ENCODE measurements at places on chromosomes 16 and 17.

DNA sequence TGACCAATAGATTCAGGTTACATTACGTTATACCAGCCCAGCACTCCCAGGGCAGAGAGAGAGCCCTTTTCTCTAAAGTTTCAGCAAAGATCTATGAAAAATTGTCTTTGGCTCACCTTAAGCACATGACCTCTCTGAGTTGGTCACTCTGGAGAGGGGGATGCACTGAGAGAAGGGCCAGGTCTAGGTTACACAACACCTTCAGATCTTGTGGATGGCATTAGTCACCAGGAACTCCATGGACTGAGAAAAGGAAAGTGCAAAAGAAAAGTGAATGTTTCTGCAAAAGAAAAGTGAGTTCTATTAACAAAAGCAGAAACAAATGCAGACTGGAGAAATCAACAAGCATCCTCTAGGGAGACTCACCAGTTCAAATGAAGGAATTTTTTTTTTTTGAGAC is 253.3 kb upstream of the SALL1 start:
- no peak for DNase-seq

DNA sequence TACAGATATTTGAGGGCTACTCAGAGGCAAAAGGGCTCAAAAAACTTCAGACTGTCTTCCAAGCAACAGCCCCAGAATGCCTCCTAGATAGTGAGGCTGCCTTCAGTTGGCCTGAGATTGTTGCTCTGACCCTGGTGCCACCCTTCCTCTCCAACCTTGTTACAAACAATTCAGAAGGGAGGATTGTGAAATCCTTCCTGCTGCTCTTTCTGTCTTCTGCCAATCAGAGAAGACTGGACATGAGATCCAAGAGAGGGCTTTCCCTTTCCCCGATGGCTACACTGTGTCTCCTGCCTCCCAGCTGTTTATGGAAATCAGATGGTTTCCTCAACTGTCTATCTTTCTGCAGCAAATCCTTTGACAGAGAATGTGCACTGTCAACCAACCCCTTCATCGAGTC is 419.9 kb downstream of the CDH13 start:
- no peak for DNase-seq

DNA sequence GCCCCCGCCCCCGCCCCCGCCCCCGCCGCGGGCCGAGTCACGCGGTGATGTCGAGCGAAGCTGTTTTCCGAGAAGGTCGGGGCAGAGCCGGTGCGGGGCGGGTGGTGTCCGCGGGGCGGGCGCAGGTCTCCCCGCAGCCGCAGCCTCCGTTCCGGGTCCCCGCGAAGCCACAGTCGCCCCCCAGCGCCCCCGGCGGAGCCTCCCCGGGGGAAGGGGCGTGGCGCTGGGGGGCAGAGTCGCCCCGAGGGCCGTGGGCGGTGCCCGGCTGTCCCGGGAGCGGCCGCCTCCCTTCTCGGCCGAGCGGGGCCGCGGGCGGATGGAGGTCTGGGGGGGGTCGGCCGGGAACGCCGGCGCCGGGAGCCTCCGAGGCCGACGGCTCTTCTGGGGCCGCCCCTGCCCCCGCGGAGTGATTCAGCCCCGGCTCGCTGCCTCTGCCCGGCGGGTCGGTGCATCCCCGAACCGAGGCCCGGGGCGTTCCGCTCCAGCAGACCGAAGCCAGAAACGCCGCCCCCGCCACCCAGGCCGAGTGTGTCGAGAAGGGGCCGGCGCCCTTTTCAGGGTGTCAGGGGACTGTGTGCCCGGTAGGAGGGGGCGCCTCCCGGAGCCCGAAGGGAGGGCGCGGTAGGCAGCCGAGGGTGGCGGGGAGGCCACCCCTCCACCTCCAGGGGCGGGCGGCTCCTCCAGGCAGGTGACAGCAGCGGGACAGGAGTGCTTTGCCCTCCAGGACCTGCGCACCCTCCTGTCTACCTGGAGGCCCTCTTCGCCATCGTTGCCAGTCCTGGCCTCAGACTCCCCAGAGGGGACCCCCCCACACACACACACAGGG is 1.7 kb downstream of the METRNL start:
- DNase-seq: no peak

GRCh38 chr17:1491443-1492248 is 840 bp downstream of the MYO1C start:
- DNase-seq: peak; percentile 41

DNA sequence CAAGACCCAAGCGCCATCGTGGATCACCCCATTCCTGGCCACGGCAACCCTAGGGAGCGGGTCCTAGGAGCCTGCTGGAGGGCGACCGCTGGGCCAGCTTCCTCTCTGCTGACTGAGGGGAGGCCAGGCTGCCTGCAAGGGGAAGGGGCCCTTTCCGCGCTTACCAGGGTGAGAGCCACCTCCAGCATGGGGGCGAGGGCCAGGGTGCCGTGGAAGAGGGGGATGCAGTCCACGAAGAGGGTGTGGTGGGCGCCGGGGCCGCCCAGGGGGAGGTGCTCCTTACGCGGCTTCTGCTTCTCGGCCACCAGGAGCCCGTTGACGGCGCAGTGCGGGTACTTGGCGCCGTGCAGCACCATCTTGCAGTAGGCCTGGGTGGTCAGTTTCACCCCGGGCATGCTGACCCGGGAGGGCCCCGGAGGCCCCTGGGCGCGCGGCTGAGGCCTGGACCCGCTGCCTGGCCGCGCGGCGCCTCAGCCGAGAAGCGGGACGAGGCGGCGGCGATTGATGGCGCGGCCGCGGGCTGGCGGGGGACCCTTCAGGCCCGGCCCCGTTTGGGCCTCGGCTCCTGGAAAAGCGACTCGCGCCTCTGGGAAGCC is 345 bp downstream of the EMC8 start:
- DNase-seq: peak; percentile 31

- no peak for DNase-seq
These were observed 379.2 kb upstream of the ZFHX3 start for GRCh38 chr16:73427164-73427563.

DNA sequence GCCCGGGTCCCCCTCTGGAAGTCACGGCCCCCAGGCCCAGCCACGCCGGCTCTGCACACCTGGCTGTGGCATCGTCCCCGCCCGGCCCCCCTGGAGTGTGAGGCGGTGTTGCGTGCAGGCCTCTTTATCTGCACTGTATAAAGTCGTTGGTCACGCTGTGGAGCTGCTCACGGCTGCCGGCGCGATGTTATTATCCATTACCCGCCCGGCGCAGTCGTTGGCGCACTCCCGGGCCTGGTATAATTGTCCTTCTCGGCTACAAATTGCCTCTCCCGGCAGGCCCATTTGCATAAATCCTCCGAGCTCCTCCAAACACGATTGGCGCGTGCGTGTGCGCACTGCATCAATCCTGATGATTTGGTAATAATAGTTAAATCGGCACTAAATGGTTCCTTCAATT is 57.8 kb downstream of the BAHCC1 start:
- no peak for DNase-seq

- peak; percentile 60 for DNase-seq
These were observed 3.4 kb downstream of the SGCA start for GRCh38 chr17:50169121-50169764.

- no peak for DNase-seq
These were observed 20.5 kb upstream of the MED9 start for GRCh38 chr17:17456251-17456650.

DNA sequence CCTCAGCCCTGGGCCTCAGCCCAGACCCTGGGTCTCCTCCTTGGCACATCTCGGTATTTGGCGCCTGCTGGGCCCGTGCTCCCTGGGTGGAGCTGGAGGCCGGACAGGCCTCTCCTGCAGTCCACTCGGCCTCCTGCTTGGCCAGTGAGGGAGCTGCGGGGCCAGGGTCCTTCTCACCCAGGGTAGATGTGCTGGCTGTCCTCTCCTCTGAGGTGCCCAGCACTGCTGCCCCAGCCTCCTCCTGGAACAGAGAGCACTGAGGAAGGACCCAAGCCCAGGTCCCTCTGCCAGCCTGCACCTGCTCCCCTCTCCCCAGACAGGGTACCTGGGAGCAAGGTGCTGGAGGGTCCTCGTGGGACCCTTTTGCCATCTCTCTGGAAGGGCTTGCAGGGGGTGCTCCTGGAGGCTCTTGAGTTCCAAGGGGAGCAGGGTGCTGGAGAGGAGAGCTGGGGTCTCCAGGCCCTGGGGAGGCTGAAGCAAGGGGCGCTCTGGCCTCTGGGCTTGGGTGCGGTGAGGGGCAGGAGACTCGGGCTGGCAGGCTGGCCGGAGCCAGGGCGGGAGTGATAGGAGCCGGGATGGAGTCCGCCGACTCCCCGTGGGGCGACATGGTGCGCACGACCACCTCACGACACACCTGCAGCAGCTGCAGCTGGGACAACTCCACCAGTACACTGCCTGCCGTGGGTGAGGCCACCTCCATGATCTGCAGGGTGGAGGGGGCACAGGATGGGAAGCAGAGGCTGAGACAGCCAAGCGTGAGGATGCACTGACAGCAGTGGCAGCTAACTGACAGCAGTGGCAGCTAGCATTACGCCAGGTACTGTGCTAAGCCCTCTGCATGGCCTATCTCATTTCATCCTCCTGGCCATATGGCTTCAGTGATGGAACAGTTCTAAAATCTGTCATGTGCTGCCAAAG is 17.8 kb downstream of the TSPOAP1 start:
- DNase-seq: no peak

DNA sequence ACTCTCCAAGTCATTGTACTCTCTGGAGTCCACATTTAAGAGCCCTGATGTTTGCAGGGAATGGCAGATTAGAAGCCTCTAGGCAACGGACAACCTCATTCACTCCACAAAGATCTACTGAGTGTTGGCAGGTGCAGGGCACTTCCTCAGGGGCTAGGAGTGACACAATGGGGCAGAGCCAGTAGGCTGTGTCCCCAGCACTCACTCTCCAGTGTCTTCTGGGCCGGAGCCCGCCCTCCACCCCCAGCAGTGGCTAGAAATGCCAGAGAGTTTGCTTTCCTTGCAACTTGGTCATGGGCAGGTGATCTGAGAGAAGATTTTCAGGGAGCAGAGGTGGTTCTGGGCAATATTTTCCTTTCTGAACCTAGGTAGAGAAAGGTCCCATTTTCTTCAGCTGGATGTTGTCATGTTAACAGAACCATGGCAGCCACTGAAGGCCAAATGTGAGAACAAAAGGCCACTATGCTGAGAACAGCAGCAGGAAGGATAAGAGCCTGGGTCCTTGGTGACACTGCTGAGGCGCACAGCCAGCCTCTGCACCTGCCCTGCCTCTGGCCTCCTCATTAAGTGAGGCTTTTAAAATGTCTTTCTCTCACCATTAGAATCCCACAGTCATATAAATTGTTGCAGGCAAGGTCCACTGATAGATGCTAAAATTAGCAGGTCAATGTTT is 96.2 kb downstream of the USP31 start:
- no peak for DNase-seq

GRCh38 chr16:55703003-55704001 is 47.5 kb downstream of the SLC6A2 start:
- peak; percentile 35 for DNase-seq

GRCh38 chr17:82487910-82488309 is 29.4 kb downstream of the NARF start:
- DNase-seq: no peak

GRCh38 chr16:50622643-50623369 is 58.3 kb downstream of the SNX20 start:
- no peak for DNase-seq

DNA sequence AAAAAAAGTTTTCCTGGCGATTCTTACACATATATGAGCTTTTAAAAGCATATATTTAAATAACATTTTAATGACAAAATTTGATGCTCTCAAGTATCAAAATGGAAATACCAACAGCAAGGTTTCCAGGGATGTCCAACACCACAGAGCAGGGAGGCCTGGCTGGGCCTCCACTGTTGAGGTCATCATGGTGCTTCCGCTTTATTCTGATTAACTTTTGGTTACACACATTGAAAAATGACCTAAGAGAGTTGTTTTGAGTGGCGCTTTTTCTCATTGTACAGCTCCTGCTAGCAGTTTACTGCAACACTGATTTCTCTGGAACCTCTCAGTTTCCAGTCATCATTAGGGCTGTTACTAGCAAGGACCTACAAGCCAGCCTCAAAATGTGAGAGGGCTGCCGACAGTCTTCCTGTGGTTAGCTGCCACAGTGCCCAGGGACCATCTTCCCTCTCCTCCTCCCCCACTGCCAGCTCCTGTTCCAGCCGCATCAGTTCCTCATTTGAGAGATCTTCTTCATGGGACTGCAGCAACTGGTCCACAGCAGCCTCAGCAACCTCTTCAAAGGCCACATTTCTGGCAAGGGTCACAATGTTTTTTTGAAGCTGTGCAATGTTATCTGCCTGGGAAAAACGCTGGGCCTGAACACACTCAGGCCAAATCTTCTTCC is 21.3 kb downstream of the DEF8 start:
- no peak for DNase-seq

- no peak for DNase-seq
These were observed 109.6 kb downstream of the KCNJ2 start for GRCh38 chr17:70278844-70279462.

GRCh38 chr17:44792276-44792675 is 33.5 kb downstream of the ADAM11 start:
- no peak for DNase-seq

DNA sequence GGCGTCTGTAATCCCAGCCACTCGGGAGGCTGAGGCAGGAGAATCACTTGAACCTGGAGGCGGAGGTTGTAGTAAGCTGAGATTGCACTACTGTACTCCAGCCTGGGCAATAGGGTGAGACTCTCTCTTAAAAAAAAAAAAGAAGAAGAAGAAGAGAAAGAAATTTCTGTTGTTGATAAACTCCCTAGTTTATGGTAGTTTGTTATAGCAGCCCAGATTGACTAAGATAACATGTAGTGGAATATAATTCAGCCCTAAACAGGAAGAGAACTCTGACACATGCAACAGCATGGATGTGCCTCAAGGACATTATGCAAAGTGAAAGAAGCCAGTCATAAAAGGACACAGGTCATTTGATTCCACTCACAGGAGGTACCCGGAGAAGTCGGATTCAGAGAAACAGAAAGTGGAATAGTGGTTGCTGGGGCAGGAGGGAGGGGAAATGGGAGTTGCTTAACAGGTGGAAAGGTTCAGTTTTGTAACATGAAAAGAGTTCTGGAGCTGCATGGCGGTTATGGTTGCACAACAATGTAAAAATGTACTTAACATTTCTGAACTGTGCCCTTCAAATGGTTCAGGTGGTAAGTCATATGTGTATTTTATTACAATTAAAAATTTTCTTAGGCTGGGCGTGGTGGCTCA is 26.0 kb upstream of the PRM1 start:
- DNase-seq: peak; percentile 74

DNA sequence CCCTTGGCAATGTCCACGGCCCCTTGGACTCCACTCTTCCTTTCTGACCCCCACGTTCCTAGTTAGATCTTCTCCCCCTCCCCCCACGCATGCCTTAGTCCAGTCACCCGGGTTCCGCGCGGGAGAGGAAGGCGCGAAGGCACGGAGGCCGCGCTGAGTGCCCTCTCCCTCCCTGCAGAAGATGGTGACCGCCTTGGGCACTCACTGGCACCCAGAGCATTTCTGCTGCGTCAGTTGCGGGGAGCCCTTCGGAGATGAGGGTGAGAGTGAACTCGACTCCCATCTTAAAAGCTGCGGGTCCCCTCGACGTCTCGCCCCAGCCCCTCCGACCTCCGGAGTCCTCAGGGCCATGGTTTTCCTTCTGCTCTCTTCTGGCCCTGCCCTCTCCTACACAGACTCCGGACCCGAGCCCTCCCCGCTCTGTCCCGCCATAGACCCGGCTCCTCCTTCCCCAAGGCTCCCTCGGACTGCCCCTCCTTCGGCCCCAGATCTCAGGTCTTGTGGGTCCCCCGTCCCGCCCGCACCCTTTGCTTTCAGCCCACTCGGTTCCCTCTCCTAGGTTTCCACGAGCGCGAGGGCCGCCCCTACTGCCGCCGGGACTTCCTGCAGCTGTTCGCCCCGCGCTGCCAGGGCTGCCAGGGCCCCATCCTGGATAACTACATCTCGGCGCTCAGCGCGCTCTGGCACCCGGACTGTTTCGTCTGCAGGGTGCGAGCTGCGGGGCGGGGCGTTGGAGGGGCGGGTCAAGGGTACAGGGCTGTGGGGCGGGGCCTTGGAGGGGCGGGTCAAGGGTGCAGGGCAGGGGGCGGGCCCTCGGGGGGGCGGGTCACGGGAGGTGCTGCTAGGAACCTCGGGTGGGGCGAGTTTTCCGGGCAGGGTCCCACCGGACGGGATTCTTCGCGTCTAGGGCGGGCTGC is 4.6 kb downstream of the TGFB1I1 start:
- DNase-seq: peak; percentile 84

Data from activated CD4-positive, alpha-beta T cell treated with anti-CD3 and anti-CD28 coated beads, Interleukin-2, amount 50 U/mL, for 16 hours (primary cell).